ENCODE measurements at places on chromosomes 2 and 18.

GRCh38 chr2:220959391-220959802, 612.7 kb downstream of the EPHA4 start:
- no peak for DNase-seq

- DNase-seq = no peak
Measured at GRCh38 chr18:26438980-26439379, 109.4 kb downstream of the KCTD1 start.

- DNase-seq = no peak
Measured at GRCh38 chr2:158539176-158540005, 82.6 kb downstream of the PKP4 start.

- DNase-seq = no peak
Measured at GRCh38 chr2:118569876-118570535, 277.4 kb downstream of the EN1 start.

DNA sequence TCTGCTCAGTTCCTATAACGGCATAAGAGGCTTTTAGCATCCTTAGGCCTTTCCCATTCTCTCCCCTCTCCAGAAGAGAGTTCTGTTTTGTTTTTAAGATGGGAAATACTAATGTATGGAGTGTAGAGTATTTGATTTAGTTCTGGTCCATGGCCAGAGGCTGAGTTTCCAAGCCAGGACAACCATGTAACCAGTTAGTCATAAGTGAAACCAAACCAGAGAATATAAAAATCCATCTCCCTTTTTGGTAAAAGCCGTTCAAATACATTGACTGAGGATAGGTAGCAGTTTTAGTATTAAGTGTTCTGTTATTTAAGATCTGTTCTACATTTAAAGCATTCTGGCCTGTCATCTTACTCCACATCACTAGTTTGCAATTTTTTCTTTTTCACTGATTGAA, 3.1 kb downstream of the PSMD1 start:
- DNase-seq = no peak

GRCh38 chr2:149134335-149134923, 95.9 kb downstream of the LYPD6B start:
- DNase-seq = no peak

DNA sequence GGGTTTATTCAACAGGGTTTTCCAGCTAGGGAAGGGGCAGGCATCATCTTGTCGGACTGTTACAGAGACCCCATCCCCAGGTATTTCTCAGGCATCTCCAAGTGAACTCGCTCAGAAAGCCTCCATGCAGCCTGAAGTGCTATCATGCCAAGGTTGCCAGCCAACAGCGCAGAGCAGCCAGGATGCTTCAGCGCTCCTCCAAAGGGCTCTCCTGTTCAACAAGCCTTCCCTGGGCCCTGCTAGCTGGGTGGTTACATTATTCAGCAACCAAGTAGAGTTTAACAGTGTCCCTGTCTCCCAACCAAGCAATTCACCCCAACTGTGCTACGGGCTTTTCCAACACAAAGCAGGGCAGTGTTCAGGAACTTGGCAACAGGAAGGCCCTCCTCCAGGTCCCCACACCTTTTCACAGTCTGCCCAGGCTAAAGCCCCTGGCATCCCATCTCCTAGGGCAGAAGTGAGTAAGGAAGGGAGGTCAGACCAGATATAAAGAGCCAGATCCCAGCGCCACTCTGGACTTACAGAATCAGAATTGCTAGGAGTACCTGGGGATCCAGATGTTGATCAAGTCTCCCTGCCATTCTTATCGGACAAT, 52.9 kb downstream of the ZBTB7C start:
- DNase-seq = no peak

DNA sequence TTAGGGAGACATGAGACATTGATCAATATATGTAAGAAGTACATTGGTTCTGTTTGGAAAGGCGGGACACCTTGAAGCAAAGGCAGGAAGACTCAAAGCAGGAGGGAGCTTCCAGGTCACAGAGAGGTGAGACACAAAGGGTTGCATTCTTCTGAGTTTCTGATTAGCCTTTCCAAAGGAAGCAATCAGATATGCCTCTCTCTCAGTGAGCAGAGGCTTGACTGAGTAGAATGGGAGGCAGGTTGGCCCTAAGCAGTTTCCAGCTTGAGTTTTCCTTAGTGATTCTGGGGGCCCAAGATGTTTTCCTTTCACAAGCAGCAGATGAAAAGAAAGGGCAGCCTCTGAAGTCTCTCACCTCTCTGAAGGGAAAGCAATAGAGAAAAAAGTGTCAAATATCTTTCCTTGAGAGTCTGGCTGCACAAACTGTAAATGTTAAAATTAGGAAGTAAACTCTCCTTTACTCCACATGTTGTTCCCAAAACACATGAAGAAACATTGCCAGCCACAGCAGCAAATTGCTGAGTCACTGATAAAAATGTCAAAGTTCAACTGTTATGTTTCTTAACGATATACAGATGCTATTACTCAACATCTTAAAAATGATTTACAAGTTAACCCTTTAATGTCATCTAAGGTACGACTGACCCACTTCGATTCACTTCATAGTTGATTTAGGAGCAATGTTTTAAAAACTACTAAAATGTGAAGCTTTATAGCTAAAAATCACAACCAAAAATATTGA, 40.3 kb downstream of the CYB5A start:
- DNase-seq = no peak

DNA sequence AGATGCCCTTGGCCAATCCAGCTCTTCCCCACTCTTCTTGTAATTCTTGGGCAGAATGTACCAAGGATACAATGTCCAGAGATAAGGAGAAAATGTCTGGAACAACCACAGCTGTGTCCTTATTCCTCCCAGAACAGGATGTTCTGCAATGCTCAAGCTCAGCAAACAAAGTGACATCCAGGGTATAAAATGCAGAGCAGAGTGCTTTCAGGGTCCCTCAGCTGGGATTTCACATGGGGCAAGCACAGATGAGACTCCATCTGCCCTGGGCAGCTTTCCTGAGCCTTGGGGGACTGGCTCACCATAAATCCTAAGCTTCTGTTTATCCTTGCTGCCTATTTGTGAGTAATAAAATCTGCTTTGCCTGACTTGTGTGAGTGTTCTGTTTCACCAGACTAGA, 127.4 kb downstream of the VAPA start:
- no peak for DNase-seq

DNA sequence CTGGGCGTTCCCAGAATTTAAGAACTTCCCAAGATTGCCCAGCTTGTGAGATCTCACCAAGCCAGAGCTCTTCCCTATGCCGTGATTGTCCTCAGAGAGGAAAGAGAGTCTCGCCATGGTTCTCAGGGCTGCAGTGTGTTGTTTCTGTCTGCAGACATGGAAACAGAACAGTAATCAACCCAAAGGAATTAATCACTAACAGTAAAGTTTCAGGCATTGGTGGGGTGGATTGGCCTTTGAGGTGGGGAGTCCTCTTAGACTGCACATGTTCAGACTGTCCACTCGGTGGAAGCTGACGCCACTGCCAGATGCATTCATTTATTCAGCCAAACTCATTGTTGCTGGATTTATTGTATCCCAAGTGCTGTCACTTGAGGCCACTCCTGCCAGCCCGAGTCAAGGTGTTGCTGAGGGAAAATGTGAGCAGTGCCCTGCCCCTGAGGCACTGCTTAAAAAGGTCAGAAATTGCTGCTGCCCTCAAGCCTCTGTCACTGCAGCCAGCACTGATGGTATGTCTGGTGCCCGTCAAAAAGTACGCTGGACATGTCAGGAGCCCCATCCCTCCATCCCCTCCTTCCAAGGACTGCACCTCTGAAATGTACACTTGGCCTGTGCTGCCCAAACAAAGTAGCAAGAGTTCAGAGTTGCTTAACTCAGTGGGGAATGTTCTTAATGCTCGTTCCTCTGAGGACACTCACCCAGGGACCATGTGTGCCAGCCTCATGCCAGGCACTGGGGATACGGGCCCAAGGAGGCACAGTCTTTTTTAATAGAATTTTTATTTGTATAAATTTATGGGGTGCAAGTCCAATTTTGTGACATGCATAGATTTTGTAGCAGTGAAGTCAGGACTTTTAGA, 201.0 kb downstream of the GLI2 start:
- DNase-seq = no peak

- no peak for DNase-seq
Measured at GRCh38 chr2:10753156-10753555, 31.7 kb downstream of the ATP6V1C2 start.
